Chondrocyte (in vitro differentiated cells): ENCODE measurements at places on chromosomes 7 and 10.
A peak's percentile ranks its signal among the peaks of the same experiment; 100 is the strongest.

- no peaks in the 10 kb centered on the region for H3K27me3 ChIP-seq
- no peak overlapping the region for H3K4me3 ChIP-seq
- H3K27ac ChIP-seq: no peak overlapping the region
- peaks cover 33% of the 10 kb centered on the region for H3K4me1 ChIP-seq
- DNase-seq: no peak
Observed at GRCh38 chr10:78258323-78259030, 224.8 kb downstream of the RPS24 start.

GRCh38 chr7:143463556-143463955 lies 14.1 kb upstream of the TAS2R41 start:
- no peak overlapping the region for H3K4me3 ChIP-seq
- H3K4me1 ChIP-seq: no peaks in the 10 kb centered on the region
- H3K36me3 ChIP-seq: no peaks in the 10 kb centered on the region

DNA sequence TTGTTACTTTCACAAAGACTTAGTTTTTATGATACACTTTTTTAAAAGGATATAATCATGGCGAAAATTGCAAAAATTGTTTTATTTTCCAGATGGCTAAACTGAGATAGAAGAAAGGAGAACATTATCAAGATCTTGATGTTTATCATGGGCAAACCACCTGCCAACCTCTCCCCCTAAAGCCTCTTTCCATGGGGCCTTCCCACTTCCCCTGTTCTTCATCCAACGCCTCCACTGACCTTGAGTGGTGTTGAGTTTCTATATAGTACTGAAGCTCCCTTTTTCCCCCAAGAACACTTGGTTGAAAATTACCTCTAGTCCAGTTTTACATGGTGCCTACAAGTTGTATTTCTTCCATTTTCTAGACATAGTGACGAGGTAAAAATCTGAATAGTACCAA lies 5.0 kb downstream of the CREB3L2 start:
- H3K36me3 ChIP-seq: peaks cover 22% of the 10 kb centered on the region
- H3K4me3 ChIP-seq: peak overlapping the region; percentile 70
- DNase-seq: no peak

- H3K4me3 ChIP-seq: no peak overlapping the region
- H3K27me3 ChIP-seq: no peaks in the 10 kb centered on the region
- peaks cover 8% of the 10 kb centered on the region for H3K4me1 ChIP-seq
- no peaks in the 10 kb centered on the region for H3K36me3 ChIP-seq
Observed at GRCh38 chr10:48594803-48595538, 9.9 kb downstream of the ARHGAP22 start.

DNA sequence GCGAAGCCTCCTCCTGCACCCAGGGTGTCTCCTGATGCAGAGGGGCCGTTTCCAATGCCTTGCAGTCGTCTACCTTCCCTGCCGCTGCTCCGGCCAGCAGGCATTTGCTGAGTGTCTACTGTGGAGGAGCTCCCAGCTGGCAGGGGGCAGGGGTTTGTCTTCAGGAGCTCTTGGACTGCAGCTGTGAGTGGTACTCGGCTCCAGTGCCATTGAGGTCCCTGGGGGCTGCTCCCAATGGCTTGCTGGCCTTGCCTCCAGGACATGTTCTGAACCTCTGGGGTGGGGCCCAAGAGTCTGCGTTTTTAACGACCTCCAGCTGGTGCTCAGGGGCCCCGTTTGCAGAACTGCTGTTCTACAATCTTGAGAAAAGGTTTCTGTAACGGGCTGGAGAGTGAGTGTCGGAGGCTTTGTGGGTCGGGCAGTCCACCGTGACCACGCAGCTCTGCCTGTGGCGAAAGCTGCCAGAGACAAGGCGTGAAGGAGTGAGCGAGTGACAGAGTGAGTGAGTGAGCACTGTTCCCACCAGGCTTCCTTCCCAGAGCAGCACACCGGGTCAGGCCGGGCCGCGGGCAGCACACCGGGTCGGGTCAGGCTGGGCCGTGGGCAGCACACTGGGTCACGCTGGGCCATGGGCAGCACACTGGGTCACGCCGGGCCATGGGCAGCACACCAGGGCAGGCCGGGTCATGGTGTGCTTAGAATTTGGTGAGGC lies 520.2 kb downstream of the PTPRN2 start:
- no peaks in the 10 kb centered on the region for H3K36me3 ChIP-seq
- no peak overlapping the region for H3K4me3 ChIP-seq
- no peaks in the 10 kb centered on the region for H3K4me1 ChIP-seq
- DNase-seq: peak; percentile 83

DNA sequence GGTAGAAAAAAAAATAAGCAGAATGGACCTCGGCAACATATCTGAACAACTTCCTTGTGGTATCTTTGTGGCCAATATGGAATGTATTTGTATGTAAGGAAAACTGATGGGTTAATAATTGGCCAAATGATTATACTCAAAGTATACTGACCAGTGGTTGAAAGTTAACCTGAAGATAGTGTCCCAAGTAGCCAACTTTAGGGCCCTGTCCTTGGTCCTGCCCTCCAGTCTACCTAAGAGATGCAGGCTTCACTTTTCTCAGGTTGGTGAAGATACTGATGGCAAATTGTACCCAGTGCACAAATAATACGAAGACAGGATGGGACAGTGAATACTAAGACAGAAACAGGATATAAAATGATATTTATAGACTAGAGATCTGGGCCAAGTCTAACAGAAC lies 109.2 kb downstream of the SORCS3 start:
- H3K4me3 ChIP-seq: no peak overlapping the region
- H3K27me3 ChIP-seq: no peaks in the 10 kb centered on the region
- no peaks in the 10 kb centered on the region for H3K4me1 ChIP-seq
- H3K36me3 ChIP-seq: no peaks in the 10 kb centered on the region
- H3K27ac ChIP-seq: no peak overlapping the region
- DNase-seq: no peak

DNA sequence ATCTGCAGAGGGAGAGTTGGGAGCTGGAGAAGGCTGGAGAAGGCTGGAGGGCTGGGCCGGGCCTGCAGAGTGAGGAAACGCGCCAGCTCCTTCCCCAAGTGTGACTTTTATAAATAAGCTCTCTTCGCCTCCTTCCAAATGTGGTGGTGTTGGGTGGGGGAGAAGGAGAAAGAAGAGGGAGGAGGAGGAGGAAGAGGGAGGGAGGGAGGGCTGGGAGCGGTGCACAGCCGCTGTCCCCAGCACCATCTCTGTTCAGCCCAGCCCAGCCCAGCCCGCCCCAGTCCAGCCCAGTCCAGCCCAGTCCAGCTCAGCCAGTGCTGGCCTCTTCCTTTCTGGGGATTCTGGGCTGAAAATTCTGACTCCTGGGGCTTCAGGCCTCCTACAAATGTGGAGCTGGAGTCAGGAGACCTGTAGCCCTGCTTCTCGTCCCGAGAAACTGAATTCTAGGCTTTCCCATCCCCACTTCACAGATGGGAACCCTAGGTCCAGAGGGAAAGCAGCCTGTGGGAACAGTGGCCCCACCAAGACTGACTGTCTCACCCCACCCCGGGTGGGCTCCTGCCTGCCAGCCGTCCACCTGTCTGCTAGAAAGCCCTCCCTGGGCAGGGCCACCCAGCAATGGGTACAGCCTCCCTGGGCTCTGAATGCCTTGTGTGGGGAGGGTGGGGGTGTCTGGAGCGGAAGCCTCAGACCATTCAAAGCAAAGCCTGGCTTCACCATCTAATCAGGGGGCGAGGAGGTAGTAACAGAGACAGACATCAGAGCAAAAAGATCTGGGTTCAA lies 2.3 kb downstream of the STX1A start:
- H3K4me3 ChIP-seq: peak overlapping the region; percentile 76
- H3K36me3 ChIP-seq: peaks cover 7% of the 10 kb centered on the region
- peaks cover 61% of the 10 kb centered on the region for H3K4me1 ChIP-seq
- no peaks in the 10 kb centered on the region for H3K27me3 ChIP-seq

DNA sequence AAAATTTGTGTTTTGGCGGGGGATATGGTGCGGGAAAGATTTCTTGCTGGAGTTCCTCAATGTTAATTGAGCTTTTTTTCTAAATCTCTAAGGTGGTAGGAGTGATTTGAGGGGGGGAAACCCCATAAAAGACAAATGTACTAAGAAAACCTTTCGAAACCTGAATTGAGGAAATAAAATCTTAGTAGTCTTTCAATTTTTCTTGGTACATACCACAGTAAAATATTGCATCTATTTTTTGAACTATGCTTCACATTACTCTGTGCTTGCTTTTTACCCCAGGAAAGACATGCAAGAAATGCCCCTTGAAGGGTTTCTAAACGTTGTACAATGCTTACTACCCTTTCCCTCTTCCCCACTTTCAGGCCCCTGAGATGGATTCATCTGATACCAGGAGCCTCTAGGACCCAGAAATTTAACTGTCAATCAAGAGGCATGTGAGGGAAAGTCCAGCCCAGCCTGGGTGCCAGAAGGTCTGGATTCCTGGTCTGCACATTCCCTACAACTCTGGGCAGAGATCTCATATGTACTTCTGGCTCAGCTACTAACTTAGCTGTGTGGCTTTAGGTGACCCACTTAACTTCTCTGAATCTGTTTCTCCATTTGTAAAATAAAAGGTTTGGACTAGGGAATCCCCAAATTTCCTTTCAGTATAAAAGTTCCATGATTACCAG lies 5.8 kb upstream of the PDCD4 start:
- H3K4me1 ChIP-seq: peaks cover 51% of the 10 kb centered on the region
- H3K27ac ChIP-seq: peak overlapping the region; percentile 74
- no peaks in the 10 kb centered on the region for H3K27me3 ChIP-seq
- H3K36me3 ChIP-seq: no peaks in the 10 kb centered on the region

DNA sequence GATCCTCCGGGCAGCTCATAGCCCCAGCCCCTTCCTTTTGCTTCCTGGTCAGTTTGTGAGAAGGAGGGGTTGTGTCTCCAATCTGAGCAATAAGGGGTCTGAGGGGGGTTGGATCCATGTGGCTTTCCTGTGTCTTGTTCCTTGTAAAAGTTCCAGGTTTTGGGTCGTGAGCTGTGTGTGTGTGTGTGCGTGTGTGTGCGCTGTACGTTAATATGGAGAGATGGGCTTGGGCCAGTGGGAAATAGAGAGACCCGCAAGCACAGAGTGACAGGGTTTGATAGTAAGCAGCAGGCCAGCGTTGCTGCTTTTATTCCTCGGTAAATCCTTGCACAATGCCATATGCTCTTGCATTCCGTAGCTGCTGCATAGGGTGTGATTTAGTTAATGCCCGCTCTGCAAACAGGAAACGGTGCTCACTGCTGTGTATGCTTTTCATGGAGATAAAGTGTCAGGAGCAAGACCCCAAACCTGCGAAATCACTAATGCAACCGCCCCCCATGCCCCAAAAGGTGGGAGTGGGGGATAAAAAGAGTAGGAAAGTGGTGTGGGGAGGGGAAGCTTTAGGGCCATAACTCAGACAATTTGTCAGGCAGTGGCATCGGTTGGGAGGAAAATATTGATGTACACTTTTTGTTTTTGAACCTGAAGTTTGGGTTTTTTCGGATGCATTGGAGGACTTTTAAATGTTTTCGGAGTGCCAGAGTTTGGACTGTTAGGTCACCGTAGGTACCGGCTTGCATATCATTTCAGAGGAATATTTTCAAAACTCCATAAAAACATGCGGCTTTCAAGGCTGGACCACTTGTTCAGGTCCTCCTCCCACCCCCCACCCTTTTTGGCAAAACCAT lies 108.7 kb downstream of the TCF7L2 start:
- no peaks in the 10 kb centered on the region for H3K27me3 ChIP-seq
- H3K4me3 ChIP-seq: no peak overlapping the region
- H3K36me3 ChIP-seq: peaks cover 2% of the 10 kb centered on the region
- H3K27ac ChIP-seq: no peak overlapping the region

DNA sequence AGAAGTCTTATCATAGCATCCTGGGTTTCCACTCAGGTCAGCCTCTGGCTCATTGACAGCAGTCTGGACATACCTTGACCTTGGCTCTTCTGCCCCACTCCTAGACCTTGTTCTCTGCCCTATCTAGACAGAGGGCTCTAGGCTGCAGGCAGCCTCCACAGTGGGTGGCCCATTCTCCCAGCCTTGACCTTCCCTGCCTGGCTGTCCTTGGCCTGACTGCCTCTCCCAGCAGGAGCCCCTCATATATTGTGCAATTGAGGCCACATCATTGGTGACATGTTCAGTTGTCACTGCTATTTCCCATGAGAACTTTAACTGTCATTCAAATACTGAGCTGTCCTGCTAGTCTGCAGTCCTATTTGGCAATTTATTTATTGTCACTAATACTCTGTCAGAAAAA lies 503.4 kb downstream of the PLXNA4 start:
- DNase-seq: no peak
- no peak overlapping the region for H3K27ac ChIP-seq
- H3K36me3 ChIP-seq: no peaks in the 10 kb centered on the region
- H3K4me1 ChIP-seq: peaks cover 13% of the 10 kb centered on the region
- H3K4me3 ChIP-seq: no peak overlapping the region

- H3K27me3 ChIP-seq: no peaks in the 10 kb centered on the region
- no peak for DNase-seq
- no peak overlapping the region for H3K4me3 ChIP-seq
- H3K4me1 ChIP-seq: peaks cover 35% of the 10 kb centered on the region
Observed at GRCh38 chr7:41709621-41710020, 6.7 kb upstream of the INHBA start.

GRCh38 chr10:124671486-124672075 lies 72.6 kb downstream of the FAM53B start:
- H3K4me1 ChIP-seq: peaks cover 17% of the 10 kb centered on the region
- no peak for DNase-seq
- H3K4me3 ChIP-seq: no peak overlapping the region

- no peaks in the 10 kb centered on the region for H3K4me1 ChIP-seq
- H3K4me3 ChIP-seq: no peak overlapping the region
Observed at GRCh38 chr7:50185208-50185607, 92.2 kb upstream of the ZPBP start.

GRCh38 chr10:86403183-86403797 lies 36.7 kb upstream of the GRID1 start:
- peaks cover 27% of the 10 kb centered on the region for H3K4me1 ChIP-seq
- no peak overlapping the region for H3K27ac ChIP-seq
- no peak for DNase-seq
- no peaks in the 10 kb centered on the region for H3K36me3 ChIP-seq

GRCh38 chr10:131534836-131535235 lies 223.3 kb upstream of the TCERG1L start:
- H3K36me3 ChIP-seq: no peaks in the 10 kb centered on the region
- H3K27ac ChIP-seq: no peak overlapping the region
- H3K27me3 ChIP-seq: no peaks in the 10 kb centered on the region
- no peak for DNase-seq

- no peak overlapping the region for H3K27ac ChIP-seq
- H3K4me3 ChIP-seq: no peak overlapping the region
- H3K4me1 ChIP-seq: peaks cover 13% of the 10 kb centered on the region
- no peaks in the 10 kb centered on the region for H3K27me3 ChIP-seq
Observed at GRCh38 chr7:93307131-93307660, 75.0 kb downstream of the VPS50 start.

GRCh38 chr7:92834507-92835260 lies 1.7 kb downstream of the CDK6 start:
- peaks cover 15% of the 10 kb centered on the region for H3K36me3 ChIP-seq
- peak overlapping the region; percentile 92 for H3K4me3 ChIP-seq
- peaks cover 39% of the 10 kb centered on the region for H3K4me1 ChIP-seq
- H3K27ac ChIP-seq: peak overlapping the region; percentile 92
- no peaks in the 10 kb centered on the region for H3K27me3 ChIP-seq

DNA sequence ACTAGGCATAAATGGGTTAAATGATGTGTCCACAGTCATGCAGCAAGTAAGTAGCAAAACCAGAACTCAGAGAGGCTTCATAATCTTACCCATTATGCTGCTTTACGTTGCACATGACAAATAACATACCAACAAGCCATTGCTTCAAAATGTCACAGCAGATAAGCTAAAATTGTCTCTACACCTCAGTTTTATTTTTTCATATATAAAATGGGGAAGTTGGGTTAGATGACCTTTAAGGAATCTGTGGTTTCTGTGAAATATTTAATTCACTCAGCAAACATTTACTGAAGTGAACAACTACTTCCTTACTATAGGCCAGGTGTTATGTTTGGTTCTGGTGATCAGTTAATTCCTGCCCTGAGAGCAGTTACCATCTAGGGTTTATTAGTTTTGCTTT lies 2.2 kb upstream of the ASCC1 start:
- H3K4me1 ChIP-seq: peaks cover 36% of the 10 kb centered on the region
- no peak overlapping the region for H3K4me3 ChIP-seq
- no peaks in the 10 kb centered on the region for H3K27me3 ChIP-seq
- no peak overlapping the region for H3K27ac ChIP-seq
- no peak for DNase-seq
